ENCODE measurements at places on chromosomes 16 and 17.

GRCh38 chr17:64032081-64032480 lies 11.6 kb upstream of the ICAM2 start:
- no peak for DNase-seq

DNA sequence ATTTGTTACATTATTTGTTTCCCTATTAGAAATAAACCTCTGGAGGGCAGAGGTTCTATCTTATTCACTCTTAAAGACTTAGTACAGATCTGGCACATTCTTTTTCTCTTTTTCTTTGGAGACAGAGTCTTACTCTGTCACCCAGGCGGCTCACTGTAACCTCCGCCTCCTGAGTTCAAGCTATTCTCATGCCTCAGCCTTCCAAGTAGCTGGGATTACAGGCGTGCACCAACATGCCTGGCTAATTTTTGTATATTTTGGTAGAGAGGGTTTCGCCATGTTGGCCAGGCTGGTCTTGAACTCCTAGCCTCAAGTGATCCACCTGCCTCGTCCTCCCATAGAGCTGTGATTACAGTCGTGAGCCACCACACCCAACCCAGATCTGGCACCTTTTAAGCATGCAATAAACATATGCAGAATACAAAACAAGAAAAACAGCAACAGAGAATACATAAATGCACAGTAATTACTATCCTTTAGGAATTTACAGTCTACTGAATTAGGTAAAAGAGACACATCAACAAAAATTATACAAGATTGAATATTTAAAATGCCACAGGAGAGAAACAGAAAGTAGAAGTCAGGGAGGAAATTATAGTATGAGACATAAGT lies 52.1 kb downstream of the GPATCH8 start:
- DNase-seq: no peak

DNA sequence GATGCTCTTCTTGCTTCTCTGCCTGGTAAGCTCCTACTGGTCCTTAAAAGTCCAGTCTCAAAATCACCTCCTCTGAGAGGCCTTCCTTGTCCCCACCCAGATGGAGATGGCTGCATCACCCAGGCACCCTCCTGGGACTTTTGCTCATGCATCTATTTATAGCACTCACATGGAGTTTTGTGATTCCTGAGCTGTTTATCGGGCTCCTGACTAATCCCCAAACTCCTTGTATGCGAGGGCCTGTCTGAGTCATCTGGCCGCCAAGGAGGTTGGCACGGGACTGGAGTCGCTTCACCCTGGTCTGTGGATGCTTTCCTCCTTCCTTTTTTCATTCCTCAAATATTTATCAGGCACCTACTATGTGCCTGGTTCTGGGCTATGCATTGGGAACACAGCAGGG lies 2.3 kb upstream of the MAP2K3 start:
- no peak for DNase-seq

DNA sequence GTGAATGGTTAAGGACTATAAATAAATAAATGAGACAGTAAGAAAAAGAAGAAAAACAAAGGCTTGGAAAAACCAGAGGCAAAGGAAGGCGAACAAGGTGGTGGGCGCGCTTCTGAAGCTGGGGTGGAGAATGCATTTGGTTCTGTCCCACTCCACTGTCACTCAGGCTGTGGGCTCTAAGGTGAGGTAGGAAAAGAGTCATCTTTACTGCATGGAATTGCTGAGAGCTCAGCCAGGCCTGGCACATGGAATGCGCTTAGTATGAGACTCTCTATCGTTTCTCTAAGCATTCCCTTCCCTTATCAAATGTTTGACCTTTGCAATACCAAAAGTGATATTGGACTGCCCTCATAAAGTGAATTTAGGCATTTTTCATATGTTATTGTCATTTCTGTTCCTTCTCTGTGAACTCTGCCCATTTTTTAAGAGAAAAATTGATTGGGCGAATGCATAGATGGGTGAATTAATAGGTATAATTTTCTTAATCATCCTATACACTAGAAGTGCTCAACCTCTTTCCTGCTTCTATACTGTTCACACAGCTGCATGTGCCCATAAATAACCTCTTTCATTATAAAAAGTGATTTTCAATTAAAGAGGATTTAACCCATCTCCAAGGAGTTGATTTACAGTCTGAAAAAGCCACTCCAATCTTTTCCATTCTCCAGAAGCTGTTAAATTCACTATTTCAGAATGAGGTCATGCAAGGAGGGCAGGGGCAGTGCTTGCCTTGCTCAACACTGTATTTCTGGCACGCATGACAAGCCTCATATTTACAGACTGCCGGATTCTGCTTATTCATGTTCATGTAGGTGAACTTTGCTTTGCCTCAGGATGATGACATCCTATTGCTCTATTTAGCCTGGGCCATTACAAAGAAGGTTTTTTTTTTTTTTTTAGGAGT lies 87.7 kb downstream of the MYH10 start:
- no peak for DNase-seq

DNA sequence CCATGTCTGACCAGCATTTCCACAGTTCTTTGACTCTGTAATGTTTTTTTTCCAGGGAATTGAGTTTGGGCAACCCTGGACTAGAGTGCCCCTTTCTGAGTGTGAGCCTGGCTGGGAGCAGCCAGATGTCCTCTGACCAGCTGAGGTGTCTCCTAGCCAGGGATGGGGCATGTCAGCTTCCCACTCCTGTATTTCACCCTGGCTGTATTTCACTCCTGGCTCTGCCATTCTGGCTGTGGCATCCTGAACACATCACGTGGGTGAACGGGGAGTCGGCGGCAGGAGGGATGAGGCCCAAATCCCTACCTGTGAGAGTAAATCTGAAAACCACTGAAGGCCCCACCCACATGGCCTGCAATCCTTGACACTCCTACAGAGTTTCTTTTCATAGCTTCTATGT lies 31.3 kb downstream of the KDM8 start:
- no peak for DNase-seq

Measured in natural killer cell treated with Interleukin-12 subunit alpha and Interleukin-12 subunit beta and Interleukin-15 and Interleukin-18, amount 100 ng/mL, for 72 hours (primary cell).